Fibroblast of lung (primary cell): ENCODE measurements at places on chromosomes 2 and 18.

DNA sequence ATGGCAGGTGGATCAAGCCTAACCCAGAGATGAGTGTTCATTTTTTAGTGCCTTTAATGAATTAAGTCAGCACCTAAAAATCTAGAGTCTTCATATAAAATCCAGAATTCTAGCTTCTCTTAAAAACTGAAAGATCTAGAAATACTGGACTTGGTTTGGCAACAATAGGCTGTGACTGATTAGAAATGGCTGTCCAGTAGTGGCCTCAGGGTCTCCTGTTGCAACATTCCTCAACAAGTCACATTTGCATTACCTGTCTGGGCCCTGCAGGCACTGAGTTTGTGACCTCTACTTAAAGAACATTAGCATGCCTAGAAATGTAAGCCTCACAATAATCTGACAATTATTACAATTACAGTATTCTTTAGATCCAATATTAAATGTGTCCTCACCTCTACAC is 33.1 kb downstream of the MBD2 start:
- DNase-seq, result no peak

DNA sequence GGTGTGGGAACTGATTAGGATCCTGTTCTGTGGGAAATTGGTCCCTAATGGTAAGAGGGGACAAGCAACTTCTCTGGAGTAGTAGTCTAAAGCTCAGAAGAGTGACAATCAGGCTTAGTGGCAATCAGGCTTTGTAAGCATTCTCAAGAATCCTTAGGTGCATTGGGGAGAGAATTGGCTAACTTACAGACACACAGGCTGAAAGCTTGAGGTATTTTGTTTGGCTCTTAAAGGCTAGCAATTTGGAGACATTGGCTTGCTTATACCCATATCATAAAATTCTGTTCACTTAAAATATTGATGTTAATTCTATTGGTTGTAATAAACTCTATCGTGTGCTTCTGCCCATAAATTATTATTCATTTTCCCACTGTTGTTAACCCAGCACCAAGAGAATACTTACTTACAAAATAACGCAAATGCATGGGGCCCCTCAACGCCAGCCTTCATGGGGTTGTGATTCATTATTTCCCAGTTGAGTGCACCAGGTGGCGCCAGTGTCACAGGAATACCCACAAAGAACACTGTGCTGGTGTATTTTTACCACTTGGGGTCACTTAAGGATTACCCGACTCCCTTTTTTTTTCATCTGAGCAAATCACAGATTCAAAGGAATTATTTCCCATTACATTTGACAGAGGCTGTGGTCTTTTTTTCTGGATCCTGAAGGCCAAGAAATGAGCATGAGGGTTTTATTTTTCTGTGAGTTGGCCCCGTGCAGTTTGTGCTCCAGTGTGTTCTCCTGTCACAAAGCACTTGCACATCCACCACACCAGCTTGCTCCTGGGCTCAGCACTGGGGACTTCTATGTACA is 45.5 kb downstream of the DDX1 start:
- DNase-seq, result peak; percentile 57

GRCh38 chr2:197596766-197597165 is 78.6 kb downstream of the RFTN2 start:
- no peak for DNase-seq

- DNase-seq, result no peak
Observed at GRCh38 chr18:24656050-24656449, 195.6 kb downstream of the HRH4 start.
